GM13977 (cell line): ENCODE measurements at places on chromosomes 11 and 22.
A peak's percentile ranks its signal among the peaks of the same experiment; 100 is the strongest.

DNA sequence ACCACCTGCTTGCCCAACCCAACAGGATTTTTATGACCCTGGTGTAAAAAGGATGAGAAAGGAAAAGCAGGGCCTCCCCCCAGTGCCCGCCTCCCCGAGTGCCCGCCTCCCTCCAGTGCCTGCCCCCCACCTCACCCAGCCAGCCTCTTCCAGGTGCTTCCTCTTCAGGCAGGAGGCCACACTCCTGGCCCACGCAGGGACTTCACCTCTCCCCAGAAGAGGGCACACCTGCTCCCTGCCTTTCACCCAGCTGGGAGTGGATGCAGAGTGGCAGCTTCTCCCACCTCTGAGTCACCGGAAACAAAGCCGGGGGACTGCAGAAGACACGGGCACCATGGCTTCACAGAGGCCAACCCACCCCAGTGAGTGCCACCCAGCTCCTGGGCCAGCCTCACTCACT is 16.1 kb downstream of the CPT1A start:
- DNase-seq: no peak

DNA sequence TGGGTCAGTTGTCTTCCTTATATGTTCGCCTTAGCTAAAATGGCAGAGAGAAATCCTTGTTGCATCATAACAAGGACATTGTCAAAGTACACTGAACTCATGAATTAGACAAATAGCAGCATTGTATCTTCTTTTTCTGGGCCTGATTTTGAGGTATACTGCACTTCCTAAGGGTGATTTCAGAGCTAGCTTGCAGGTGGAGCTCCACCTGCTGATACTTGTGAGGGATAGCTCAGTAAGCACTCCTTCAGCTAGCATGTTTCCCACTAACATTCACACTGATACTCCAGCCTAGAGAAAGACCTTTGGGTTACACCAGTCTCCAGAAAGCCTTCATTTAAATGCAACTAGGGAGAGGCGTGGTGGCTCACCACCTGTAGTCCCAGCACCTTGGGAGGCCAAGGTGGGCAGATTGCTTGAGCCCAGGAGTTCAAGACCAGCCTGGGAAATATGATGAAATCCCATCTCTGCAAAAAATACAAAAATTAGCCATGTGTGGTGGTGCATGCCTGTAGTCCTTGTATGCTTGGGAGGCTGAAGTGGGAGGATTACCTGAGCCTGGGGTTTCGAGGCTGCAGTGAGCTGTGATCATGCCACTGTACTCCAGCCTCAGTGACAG is 29.8 kb downstream of the JAM3 start:
- DNase-seq: peak; percentile 23

DNA sequence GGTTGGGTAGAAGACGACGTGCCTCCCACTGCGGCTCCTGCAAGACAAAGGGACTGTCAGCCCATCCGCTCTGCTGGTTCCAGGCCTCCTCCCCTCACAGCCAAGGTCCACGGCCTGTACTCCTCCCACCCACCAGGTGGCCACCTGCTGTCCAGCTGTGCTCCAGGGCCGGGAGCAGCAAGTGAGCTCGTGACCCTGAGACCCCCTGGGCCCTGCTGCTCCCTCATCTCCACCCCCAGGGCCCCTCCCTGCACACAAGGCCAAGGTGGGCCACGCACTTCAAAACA is 27.4 kb downstream of the TSPAN4 start:
- no peak for DNase-seq

DNA sequence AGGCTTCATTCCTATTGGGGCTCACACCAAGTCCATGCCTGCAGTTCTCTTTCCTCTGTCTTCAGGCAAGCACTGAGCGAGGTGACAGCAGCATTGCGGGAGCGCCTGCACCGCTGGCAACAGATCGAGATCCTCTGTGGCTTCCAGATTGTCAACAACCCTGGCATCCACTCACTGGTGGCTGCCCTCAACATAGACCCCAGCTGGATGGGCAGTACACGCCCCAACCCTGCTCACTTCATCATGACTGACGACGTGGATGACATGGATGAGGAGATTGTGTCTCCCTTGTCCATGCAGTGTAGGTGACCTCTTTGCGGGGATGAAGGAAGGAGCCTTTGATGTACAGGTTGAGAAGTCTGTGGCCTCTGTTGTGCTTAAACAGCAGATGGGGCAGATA is 11.4 kb upstream of the RRM1 start:
- DNase-seq: no peak

DNA sequence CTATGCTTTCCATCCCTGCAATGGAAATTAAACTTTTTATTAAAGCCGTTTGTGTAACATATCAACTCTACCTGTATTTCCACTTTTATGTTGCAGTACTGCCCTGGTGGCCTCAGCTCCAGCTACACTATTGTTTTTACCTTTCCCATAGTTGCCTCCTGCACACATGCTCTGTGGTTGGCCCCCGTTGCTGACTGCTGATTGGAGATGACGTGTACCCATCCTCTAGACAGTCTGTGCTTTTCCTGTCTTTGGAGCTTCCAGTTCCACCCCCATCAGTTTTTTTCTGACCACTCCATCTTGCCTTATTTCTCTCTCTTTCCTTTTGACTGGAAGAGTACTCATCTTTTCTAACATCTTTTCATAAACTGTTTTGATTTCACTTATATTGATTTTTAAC is 123.8 kb downstream of the TEAD1 start:
- DNase-seq: no peak

GRCh38 chr11:1952806-1953482 is 5.8 kb downstream of the MRPL23 start:
- no peak for DNase-seq

DNA sequence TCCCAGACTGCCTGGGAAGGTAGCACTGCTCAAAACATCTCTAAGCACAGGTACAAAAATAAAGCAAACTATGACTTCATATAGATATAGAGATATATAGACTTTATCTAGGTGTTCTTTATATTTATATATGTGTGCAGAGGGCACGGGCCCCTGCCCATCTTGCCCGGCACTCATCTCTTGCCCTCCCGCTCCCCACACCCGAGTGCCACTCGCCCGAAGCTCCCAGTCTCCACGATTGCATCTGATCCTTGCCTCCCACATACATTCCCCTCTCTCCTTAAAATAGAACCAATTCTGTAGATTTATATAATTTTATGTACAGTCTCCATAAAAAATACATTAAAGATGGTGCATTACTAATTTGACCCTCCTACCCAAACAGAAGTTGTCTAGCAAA is 55.5 kb downstream of the IGSF9B start:
- no peak for DNase-seq

- DNase-seq: no peak
Measured at GRCh38 chr11:16897470-16898061, 116.6 kb downstream of the PLEKHA7 start.

DNA sequence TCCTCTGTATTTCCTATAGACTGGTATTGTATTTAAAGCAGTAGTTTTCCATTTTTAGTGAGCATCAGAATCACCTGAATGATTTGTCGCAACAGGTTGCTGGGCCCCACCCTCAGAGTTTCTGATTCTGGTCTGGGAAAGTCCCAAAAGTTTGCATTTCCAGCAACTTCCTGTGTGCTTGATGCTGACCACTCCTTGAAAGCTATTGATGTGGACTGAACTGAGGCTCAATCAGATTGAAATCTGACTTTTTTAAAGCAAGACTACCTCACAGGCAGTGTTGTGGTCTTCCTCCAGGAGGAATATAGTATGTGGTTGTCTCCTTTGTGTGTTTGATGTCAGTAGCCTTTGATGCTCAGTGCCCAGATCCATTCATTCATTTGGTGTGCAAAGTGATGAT is 17.2 kb upstream of the MPZL2 start:
- DNase-seq: peak; percentile 32

GRCh38 chr11:129365816-129366215 is 9.8 kb upstream of the BARX2 start:
- DNase-seq: no peak

GRCh38 chr11:19751055-19751454 is 38.4 kb downstream of the NAV2 start:
- DNase-seq: no peak

- DNase-seq: no peak
Measured at GRCh38 chr11:27611947-27612455, 88.3 kb downstream of the BDNF start.

GRCh38 chr22:42964994-42965699 is 49.8 kb downstream of the PACSIN2 start:
- peak; percentile 51 for DNase-seq

GRCh38 chr11:121524233-121524631 is 71.5 kb upstream of the SORL1-AS1 start:
- DNase-seq: no peak

DNA sequence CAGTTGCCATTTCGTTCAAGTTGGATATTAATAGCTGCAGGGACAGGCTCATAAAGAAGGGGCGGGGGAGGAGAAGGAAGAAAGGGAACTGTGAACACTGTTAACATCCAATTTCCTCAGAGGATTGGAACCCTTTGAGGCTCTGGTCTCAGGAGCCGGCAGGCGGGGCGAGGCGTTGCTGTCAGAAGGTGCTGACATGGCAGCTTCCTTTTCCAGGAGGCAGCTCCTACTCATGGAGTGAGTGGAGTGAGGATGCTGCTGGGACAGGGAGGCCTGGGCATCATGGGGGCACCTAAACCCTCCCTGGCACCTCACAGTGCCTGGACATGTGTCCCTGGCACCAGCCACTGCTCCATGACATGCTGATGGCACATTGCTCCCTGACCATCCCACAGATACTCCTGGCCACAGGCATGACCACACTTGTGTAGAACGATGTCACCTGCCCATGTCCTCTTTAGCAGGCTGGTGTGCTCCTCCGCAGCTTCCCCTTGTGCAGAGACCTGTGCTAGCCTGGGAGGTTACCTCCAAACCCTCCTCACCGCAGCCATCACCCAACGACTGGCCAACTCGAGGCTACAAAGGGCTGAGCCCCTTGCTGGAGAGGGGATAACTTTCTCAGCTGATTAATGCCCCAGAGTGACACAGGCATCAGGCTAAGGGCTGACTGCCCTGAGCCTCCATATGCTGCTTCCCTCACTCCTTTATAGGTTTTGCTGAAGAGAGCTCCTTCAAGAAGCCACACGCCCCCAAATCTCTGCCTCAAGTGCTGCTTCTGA is 79.6 kb upstream of the NECTIN1 start:
- DNase-seq: no peak

- no peak for DNase-seq
Measured at GRCh38 chr11:102375720-102376399, 28.8 kb downstream of the BIRC2 start.

DNA sequence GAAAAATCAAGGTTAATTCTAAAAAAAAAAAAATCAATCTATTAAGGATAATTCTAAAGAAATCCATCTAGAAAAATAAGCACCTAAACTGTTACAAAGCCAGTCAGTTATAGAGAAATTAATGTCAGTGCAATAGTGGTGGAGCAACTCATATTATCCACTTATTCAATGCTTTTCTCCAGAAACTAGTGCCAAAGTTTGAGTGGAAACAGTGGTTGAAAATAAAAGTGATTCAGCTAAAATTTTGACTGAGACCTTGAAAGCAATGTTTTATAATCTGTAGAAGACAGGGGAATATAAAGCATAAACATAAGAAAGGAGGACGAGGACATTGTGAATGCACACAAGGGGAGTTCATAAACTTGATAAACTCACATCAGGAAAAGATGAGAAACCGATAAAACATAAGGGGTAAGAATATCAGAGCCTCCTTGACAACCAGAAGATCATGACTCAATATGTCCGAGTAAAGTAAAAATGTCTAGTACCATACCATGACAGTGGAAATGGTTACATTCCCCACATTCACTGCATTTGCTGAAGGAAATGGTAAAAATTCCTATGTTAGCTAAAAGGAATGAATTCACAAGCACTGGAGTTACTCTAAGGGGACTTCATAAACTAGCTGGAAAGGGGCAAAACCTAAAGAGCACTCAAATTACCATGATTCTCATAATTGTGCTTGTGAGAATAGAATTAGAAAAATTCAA is 58.7 kb upstream of the SLC5A12 start:
- DNase-seq: no peak

- DNase-seq: no peak
Measured at GRCh38 chr11:47912843-47913437, 64.8 kb upstream of the NUP160 start.

GRCh38 chr11:96341211-96342013 is 1.6 kb downstream of the MAML2 start:
- DNase-seq: peak; percentile 52

GRCh38 chr11:106959800-106960199 is 58.5 kb downstream of the GUCY1A2 start:
- no peak for DNase-seq

DNA sequence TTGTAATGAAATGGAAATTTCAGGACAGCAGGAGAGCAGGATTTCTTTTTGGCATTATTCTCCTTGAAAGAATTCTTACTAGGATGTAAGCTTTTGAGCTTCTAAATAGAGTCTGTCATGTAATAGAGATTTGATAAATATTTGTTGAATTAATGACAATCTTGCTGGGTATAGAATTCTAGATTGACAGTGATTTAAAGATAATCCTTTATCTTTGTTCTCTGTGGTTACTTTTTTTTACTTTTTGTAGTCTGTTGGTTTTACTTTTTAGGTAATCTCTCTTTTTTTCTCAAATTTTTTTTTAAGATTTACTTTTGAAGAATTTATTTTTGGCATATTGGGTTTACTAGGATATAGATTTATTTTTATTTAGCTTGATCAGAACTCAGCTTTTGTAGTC is 54.8 kb downstream of the TMEM135 start:
- DNase-seq: no peak

GRCh38 chr11:8047382-8047781 is 33.6 kb upstream of the TUB start:
- no peak for DNase-seq

GRCh38 chr11:1308743-1309497 is 512 bp downstream of the TOLLIP start:
- no peak for DNase-seq

GRCh38 chr11:20000351-20001134 is 159.7 kb downstream of the DBX1 start:
- DNase-seq: no peak

- DNase-seq: no peak
Measured at GRCh38 chr11:110125632-110126031, 32.4 kb downstream of the ZC3H12C start.

DNA sequence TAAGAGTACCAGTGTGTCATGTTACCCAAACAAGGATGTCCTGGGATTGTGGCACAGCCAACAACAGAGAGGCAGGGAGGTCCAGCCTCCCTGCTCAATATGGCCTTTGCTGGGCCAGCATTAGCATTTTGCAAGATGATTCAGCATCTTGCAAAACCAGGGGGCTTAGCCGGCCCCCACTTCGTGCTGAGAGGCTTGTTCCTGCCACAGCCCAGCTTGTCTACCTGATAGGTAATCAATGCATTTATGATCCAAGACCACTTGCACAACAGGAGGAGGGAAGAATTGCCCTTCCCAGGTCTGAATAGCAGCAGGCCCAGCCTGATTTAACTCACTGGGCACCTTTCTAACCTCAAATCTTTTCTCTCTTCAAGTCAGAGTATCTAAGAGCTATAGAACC is 189.0 kb upstream of the SYT13 start:
- DNase-seq: no peak

- DNase-seq: no peak
Measured at GRCh38 chr11:126469311-126469710, 113.8 kb downstream of the ST3GAL4 start.

- DNase-seq: no peak
Measured at GRCh38 chr11:74208507-74208906, 37.4 kb downstream of the PPME1 start.
